Neural crest cell (in vitro differentiated cells): ENCODE measurements at places on chromosomes 4 and X. TPM values are rescaled to one million over a fixed set of nuclear protein-coding genes. Genes with fewer than 3 reads are reported as not detected.

The S100G gene
- total RNA-seq = not detected in 2 replicates

The SLC35A2 gene
- 20.0 and 22.6 TPM in 2 replicates for total RNA-seq

The FAM184B gene
- total RNA-seq = 0.12 and 0.16 TPM in 2 replicates

The HPGD gene
- total RNA-seq = not detected in 2 replicates

The RASL11B gene
- total RNA-seq = 10.2 and 11.3 TPM in 2 replicates

The ARAF gene
- 55.7 and 56.3 TPM in 2 replicates for total RNA-seq

The RAPGEF2 gene
- total RNA-seq = 44.2 and 49.9 TPM in 2 replicates

The MUC7 gene
- not detected in 2 replicates for total RNA-seq

The DMD gene
- total RNA-seq = 8.6 and 9.7 TPM in 2 replicates

The TRIM60 gene
- not detected in 2 replicates for total RNA-seq
